ENCODE measurements at places on chromosomes 7 and 10.

DNA sequence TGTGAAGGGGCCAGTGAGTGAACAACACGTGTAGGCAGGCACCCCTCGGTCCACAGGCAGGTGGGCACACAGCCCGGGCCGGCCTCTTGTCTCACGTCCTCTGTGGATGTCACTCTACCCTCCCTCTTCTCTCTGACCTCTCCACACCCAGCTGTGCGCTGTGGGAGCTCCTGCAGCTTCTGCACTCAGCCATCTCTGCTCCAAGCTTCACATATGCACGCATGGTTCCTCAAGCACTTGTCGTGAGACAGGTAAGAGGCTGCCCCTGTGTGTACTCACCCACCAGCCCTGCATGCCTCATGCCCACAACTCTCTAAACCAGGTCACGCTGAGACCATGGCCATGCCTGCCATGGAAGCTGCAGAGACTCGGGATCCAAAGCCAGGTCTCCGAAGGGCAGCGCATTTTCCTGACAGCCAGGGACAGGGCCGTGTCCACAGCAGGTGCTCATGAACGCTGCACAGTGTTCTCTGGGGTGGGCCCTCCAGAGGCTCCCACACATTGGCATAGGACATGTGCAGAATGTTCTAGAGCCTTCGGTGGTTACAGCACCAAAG lies 477.5 kb downstream of the PTPRN2 start:
- DNase-seq, result no peak

GRCh38 chr7:34198231-34198641 lies 292.9 kb downstream of the BMPER start:
- no peak for DNase-seq

- DNase-seq, result no peak
Measured at GRCh38 chr10:113929522-113929921, 75.1 kb downstream of the NHLRC2 start.

DNA sequence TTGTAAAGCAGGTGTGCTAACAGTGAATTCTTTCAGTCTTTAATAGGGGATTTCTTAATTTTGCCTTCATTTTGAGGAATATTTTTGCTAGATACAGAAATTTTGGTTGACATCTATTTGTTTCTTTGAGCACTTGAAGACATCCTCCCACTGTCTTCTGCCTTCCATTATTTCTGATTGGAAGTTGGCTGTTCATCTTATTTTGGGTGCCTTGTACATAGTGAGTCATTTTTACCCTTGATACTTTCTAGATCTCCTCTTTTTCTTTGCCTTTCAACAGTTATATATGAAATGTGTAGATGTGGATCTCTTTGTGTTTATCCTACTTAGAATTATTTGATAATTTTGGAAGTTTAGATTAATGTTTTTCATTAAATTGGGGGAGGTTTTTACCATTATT lies 631.0 kb downstream of the AUTS2 start:
- no peak for DNase-seq

DNA sequence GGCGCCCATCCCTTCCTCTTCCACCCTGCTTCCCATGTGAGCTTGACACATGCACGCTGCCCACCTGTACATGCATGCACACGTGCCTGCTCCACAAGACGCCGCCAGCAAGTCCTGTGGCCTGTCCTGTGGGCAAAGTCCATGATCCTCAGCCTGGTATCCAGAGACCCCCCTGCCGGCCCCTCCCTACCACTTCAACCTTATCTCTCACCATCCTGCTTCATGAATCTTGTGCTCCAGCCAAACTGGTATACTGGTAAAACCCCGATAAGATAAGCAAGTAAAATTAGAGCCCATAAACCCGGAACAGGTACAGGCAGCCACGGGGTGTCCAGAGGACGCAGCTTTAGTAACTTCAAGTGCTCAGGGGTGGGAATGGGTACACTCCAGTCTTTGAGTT lies 11.8 kb upstream of the TBXAS1 start:
- DNase-seq, result no peak

- no peak for DNase-seq
Measured at GRCh38 chr10:33483124-33483815, 148.8 kb upstream of the NRP1 start.

DNA sequence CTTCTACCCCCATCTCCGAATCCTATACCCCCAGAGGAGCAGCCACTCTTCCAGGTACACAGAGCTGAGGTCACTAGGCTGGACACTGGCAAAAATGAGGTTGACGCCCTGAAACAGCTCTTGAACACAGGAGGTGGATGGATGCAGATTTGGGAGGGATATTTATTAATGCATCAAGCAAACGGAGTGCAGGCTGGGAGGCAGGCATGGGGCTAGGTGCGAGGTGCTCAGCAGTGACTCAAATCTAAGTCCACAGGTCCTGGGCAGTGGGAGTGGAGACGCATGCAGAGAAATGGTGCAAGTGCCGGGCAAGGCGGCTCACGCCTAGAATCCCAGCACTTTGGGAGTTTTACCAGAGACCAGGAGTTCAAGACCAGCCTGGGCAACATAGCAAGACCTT lies 11.0 kb downstream of the GUSB start:
- no peak for DNase-seq

DNA sequence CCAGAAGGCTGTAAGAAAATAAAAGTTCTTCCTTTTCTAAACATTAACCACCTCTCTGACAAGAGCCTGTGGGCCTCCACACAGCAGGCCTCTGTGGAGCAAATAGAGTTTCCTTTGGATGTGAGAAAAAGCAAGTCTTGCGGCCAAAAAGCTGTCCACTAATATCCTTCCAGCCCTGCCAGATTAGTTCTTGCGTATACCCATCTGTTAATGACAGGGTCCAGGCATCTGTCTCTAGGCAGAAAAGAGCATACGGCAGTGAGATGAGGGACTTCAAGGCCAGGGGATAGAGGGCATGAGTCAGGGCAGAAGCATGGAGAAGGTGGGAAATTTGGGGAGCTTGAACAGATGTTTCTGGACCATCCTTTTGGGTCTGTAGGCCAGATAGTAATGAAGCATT lies 164.9 kb downstream of the NSUN6 start:
- no peak for DNase-seq

DNA sequence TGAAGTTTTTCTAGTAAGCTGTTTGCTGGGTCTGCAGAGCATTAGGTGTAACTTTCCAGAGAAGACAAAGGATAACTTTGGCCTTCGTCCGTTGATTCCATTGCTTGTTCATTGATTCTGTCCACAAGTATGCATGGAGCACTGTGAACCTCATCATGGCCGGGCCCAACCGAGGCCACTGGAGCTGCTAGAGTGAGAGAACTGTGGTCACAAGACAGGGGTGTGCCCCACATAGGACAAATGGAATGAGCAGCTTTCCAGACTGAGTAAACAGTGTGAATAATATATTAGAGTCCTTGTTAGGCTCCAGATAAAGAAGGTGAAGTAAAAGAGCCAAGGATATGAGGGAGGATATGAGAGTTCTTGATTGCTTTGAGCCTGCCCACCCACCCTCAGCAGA lies 24.9 kb downstream of the MBL2 start:
- no peak for DNase-seq

- DNase-seq, result no peak
Measured at GRCh38 chr10:19707376-19707775, 108.9 kb upstream of the PLXDC2 start.

GRCh38 chr7:100859856-100860255 lies 7.3 kb upstream of the TRIP6 start:
- no peak for DNase-seq

DNA sequence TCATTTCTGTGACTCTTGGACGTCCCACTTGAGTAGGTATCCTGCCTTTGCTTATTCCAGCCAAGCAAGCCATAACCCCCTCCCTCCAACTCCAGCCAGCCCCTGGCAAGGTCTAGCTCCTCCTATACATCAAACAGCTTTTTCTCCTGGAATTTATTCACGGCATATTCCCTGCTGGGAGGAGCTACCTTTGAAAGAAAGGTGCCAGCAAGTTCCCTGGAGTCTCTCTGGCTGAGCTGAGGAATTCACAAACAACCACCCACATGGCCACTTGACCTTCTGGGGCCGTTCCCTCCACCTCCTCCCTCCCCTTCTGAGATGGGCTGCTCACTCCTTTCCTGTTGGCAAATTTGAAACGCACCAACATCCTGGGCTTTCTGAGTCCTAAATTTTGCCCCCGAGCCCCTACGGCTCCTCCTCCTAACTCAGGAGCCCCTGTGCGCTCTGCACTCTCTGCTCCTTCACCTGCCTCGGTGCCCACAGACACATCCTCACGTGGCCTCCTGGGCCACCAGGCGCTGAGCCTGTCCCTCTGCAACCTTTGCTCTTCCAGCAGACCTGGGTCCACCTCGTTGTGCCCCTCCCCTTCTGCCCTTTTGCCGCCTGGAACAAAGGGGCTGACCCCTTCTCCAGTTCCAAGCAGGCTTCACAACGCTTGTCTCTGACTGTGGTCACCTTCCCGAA lies 48.0 kb downstream of the HSPA12A start:
- DNase-seq, result no peak

DNA sequence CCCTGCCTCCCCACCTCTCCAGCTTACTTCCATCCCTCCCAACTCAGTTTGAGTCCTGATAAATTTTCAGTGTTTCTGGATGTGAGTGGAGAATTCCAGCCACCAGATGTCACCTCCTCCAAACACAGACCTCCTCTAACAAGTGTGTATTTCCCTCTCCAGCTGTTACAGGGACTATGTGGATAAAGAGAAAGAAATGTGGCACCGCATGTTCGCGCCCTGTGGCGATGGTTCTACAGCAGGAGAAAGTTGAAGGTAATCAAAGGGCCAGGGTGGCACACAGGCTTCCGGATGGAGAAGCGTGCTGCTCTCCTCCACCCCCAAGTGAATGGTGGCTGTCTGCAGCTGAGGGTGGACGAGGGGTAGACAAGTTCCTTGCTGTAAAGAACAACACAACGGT lies 14.7 kb downstream of the FKBP6 start:
- DNase-seq, result no peak

DNA sequence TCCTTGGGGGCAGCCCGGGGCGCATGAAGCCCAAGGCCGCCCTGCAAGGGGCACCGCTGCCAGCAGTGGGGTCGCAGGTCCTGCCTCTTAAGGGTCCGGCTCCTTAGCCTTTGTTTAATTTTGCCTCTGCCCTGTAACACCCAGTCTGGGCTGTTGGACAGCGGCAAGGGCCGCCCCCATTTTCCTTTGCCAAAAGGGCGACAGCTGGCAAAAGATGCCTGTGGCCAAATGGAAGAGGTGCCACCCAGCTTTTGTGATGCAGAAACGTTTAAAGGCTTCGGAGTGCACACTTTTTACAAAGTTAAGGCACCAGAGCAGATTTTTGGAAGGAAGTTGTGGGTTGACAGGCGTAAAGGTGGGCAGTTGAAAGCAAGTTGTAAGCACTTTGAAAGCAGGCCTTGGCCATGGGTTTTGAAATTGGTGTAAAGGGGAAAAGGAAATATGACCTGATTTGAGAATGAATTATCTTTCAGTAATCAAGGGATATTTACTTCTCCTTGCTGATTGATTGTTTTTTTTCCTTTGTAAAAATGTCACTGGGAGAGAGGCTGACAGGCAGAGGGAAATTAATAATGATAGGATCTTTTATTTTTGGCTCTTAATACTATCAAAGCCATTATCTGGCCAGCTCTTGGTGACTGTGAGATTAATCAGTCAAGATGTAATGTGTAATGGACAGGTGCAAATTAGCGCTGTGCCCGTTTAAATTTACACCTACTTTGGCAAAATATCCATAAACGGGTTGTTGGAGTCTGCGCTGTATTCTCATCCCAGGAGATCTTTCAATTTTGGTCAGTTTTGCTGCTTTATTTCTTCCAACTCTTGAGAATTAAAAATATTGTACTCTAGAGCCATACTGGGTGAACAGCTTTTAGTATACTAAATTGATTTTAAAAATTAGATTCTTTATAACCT lies 1.2 kb downstream of the CASD1 start:
- peak; percentile 7 for DNase-seq

GRCh38 chr10:130053561-130053960 lies 57.1 kb downstream of the C10orf143 start:
- no peak for DNase-seq

DNA sequence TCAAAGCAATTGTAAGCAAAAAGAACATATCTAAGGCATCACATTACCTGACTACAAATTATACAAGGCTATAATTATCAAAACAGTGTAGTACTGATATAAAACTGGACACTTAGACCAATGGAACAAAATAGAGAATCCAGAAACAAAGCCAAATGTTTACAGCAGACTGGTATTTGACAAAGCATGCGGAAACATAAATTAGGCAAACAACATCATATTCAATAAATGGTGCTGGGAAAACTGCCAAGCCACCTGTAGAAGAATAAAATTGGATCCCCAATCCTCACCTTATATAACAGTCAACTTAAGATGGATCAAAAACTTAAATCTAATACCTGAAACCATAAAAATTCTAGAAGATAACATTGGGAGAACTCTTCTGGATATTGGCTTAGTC lies 240.8 kb upstream of the POM121L12 start:
- DNase-seq, result no peak

- no peak for DNase-seq
Measured at GRCh38 chr10:79383974-79384606, 36.8 kb downstream of the PPIF start.

GRCh38 chr7:36638140-36638539 lies 86.2 kb downstream of the AOAH start:
- no peak for DNase-seq

GRCh38 chr10:121313119-121313875 lies 284.9 kb downstream of the FGFR2 start:
- DNase-seq, result no peak

DNA sequence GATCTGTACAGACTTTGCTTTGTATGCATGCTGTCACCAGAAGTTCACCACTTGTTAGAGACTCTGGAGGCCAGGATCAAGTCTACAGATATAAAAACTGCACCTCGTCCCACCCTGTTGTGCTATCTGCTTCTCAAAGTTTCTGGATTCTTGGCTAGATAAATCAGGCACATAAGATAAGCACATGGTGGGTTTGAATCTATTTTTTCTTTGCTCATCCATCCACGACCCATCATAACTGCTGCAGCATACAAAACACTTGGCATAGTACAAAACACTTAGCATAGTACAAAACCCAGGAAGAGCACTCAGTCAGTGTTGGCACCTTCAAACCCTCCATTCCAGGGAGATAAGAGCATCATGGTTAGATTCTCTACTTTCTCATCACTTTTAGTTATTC lies 42.4 kb upstream of the ANKRD1 start:
- DNase-seq, result no peak

- no peak for DNase-seq
Measured at GRCh38 chr7:116601426-116601825, 70.6 kb upstream of the MET start.
